GM20000 (cell line): ENCODE measurements at places on chromosomes 6 and 20.

DNA sequence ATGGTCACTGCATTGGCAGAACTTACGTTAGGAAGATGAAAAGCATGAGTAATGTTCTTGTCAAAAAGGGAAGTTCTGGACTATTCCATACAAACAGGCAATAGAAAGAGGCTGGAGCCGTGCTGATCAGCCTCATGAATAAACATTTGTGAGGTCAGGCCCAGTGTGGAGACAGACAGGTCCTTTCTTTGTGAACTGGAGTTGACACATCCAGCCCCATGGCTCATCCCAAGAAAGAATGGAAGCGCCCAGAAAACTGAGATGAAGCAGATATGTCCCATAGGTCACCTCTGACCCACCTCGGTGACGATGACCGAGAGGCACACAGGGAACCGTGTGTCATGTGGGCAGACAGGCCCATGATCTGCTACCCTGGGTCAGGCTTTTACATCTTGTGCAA lies 276.0 kb upstream of the SGK1 start:
- DNase-seq: no peak

GRCh38 chr6:110270165-110270564 lies 88.0 kb downstream of the METTL24 start:
- DNase-seq: no peak

GRCh38 chr6:110981202-110981600 lies 637 bp upstream of the RPF2 start:
- no peak for DNase-seq

- DNase-seq: no peak
Observed at GRCh38 chr6:7317538-7317937, 4.5 kb upstream of the SSR1 start.

DNA sequence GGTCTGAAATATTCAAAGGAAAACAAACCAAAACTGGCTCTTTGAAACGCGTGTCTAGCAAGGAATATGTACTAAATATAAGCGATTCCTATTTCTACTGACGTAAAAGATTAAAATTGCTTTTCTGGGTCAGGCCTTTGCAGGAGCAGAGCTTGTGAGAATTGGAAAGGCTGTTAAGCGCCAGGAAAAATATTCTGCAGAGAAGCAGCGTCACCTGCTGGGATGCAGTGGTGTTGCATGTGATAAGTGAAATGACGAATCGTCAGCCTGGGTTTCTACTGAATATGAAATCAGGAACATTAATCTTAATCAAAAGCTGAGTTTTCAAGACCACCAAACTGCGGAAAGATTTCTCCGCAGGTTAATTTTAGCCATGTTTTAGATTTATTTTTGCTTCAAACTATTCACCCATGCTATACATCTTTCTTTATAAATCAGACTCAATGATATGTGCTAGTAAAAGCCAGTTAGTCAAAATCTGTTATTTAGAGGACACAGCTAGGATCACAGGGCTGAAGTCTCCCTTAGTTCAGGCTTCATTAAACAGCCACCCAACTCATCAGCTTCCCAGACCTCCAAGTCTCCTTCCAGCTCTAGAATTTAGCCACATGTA lies 67.4 kb downstream of the ALDH8A1 start:
- peak; percentile 41 for DNase-seq

GRCh38 chr6:111662794-111663593 lies 57.3 kb upstream of the TRAF3IP2 start:
- DNase-seq: no peak

- DNase-seq: no peak
Observed at GRCh38 chr6:148509119-148509799, 166.6 kb downstream of the SASH1 start.

DNA sequence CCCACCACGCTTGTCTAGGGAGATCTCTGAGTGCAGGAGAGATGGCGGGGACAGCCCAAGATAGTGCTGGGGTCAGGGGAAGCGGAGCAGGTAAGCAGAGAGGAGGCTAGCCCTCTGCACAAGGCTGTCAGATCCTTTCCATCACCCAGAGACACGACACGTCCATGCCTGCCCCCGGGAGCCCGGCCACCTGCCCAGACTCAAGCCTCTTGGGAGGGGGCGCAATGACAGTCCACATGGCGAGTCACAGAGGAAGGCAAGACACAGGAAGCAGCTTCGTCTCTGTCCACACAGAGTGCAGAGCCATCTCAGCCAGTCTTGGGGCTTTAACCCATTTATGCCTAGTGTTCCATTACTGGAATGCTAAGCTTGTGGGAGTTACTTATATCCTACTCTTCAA lies 78.4 kb downstream of the PREX1 start:
- no peak for DNase-seq

GRCh38 chr6:156597095-156597494 lies 180.1 kb upstream of the ARID1B start:
- DNase-seq: no peak

- no peak for DNase-seq
Observed at GRCh38 chr6:101484781-101485180, 91.3 kb downstream of the GRIK2 start.

- DNase-seq: peak; percentile 58
Observed at GRCh38 chr6:6556738-6557503, 31.6 kb upstream of the LY86 start.
